ENCODE measurements at places on chromosomes 1 and 21.

GRCh38 chr1:161381707-161382106 lies 14.0 kb upstream of the CFAP126 start:
- no peak for DNase-seq

GRCh38 chr1:41277371-41277975 lies 35.4 kb upstream of the SCMH1 start:
- DNase-seq = no peak

- no peak for DNase-seq
Measured at GRCh38 chr1:171784784-171785183, 3.3 kb downstream of the METTL13 start.

- no peak for DNase-seq
Measured at GRCh38 chr1:54581621-54582035, 33.6 kb downstream of the ACOT11 start.

Data from activated T-cell treated with anti-CD3 and anti-CD28 coated beads for 1 hour (primary cell).